Adrenal gland (tissue), 19 donors: ENCODE measurements at places on chromosomes 7 and 10. TPM values are rescaled to one million over a fixed set of nuclear protein-coding genes. Genes with fewer than 3 reads are reported as not detected.

- no peak overlapping the region for H3K4me3 ChIP-seq
- DNase-seq, result no peak
- H3K36me3 ChIP-seq, result no peaks in the 10 kb centered on the region
- H3K27me3 ChIP-seq, result no peaks in the 10 kb centered on the region
- H3K27ac ChIP-seq, result no peak overlapping the region
Observed at GRCh38 chr7:30406664-30407425, 71.7 kb downstream of the NOD1 start.

- no peak overlapping the region for H3K27ac ChIP-seq
- DNase-seq, result peak; percentile 54
- peak overlapping the region; percentile 70 for H3K4me3 ChIP-seq
Observed at GRCh38 chr7:101816595-101817470, 593 bp upstream of the CUX1 start.

DNA sequence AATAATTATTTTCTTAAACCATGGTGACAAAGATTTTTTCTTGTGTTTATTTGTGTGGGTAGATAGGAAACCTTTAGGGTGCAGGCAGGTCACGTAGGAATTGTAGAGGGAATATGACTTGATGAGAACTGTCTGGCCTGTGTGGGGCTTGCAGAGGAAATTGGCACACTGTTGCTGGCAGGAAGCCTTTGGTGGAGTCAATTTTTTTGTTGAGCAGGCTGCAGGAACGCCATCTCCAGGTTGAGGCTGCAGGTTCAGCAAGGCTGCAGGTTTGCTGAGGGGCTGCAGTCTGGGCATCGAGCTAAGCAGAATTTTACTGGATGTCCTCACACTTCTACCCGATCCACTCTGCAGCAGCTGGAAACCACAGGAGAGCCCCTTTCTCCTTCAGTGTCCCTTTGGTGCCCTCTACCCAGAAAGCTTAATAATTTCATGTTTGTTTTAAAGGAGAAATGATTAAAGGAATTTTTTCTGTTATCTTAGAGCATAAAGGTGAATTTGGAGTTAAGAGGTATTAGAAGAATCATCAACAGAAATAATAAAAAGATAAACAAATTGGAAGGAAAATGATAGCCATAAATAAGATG is 37.0 kb downstream of the TBC1D12 start:
- no peak for DNase-seq
- H3K36me3 ChIP-seq, result no peaks in the 10 kb centered on the region
- H3K4me3 ChIP-seq, result no peak overlapping the region
- H3K4me1 ChIP-seq, result peaks cover 15% of the 10 kb centered on the region
- no peaks in the 10 kb centered on the region for H3K27me3 ChIP-seq

- H3K4me3 ChIP-seq, result no peak overlapping the region
- H3K27ac ChIP-seq, result no peak overlapping the region
- no peaks in the 10 kb centered on the region for H3K27me3 ChIP-seq
- H3K36me3 ChIP-seq, result no peaks in the 10 kb centered on the region
- no peaks in the 10 kb centered on the region for H3K4me1 ChIP-seq
Observed at GRCh38 chr7:37062560-37062859, 338.2 kb upstream of the AOAH start.

DNA sequence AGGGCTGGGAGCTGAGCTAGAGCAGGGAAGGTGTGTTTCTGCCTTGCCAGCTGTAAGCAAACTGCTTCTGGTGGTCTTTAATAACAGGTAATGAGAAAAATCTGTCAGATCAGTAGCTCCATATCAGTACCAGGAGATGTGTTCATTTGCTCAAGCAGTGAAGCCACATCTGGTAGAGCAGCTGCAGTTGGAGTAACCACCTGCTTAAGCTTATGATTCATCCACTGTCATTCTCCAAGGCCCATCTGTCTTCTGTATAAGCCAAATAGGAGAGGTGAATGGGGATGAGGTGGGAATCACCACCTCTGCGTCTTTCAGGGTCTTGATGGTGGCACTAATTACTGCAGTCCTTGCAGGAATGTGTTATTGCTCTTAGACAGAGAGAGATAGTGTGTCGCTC is 18.4 kb upstream of the COBL start:
- no peak overlapping the region for H3K27ac ChIP-seq
- no peaks in the 10 kb centered on the region for H3K4me1 ChIP-seq
- no peak for DNase-seq
- H3K4me3 ChIP-seq, result no peak overlapping the region
- no peaks in the 10 kb centered on the region for H3K36me3 ChIP-seq

DNA sequence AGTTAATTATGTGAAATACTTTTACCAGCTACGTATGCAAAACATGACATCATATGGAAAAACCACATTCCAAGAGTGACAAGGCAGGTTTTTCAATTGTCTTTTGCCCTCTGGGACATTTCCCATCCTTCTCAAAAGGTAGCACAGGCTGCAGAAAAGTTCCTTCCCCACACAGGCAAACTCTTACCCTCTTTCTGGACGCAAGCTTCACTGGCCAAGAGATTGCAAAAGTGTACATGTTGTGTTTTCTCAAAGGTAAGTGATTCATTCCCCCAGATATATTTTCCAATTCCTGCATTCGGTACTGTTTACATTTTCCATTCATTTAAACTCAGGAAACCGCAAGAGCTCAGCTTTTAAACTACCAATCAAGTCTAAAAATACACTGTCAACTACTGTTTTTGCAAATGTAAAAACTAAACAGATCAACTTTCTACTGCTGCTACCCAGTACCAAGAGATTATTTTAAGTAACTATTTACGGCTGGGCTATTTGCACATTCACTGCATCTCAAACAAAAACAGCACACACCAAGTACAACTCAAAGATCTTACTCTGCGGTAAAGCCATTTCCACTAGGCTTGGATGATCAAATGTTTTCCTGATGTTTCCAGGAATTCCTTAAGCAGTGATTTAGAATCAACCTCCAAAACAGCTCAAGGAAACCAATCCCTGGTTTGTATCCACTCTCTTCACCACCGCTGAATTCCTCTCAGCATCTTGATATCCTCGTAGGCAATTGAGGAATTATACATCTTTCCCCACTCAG is 233.6 kb upstream of the CCDC6 start:
- DNase-seq, result no peak
- H3K36me3 ChIP-seq, result no peaks in the 10 kb centered on the region
- H3K4me1 ChIP-seq, result peaks cover 3% of the 10 kb centered on the region
- peak overlapping the region; percentile 28 for H3K4me3 ChIP-seq

DNA sequence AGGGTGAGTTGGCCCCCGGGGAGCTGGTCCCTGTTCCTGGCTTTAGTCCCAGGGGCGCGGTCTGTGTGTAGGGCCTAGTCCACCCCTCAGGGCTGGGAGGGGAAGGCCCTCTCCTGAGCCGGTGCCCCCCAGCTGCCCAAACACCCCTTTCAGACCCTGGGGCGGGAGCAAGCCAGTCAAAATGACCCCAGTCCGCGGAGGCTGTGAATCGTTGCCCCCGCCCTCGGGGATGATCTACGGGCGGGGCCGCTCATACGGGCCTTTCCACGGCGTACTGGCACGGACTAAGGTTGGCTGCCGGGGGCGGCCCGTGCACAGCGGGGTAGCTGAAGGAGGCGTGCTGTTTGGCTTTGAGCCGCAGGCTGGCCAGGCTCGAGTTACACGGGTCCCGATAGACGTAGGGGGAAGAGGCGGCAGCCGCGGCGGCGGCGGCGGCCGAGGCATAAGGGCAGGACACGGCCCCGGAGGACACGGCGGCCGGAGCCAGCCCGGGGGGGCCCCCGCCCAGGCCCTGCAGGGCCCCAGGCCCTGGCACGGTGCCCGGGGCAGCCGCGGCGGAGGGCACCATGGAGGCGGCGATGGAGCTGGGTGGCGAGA is 4.3 kb downstream of the ELOVL3 start:
- H3K4me1 ChIP-seq, result peaks cover 25% of the 10 kb centered on the region
- no peak overlapping the region for H3K27ac ChIP-seq
- DNase-seq, result peak; percentile 40
- peaks cover 14% of the 10 kb centered on the region for H3K27me3 ChIP-seq
- peak overlapping the region; percentile 24 for H3K4me3 ChIP-seq

GRCh38 chr7:47461161-47461560 is 120.8 kb downstream of the TNS3 start:
- no peaks in the 10 kb centered on the region for H3K36me3 ChIP-seq
- peak; percentile 43 for DNase-seq
- H3K27me3 ChIP-seq, result no peaks in the 10 kb centered on the region
- H3K4me1 ChIP-seq, result peaks cover 56% of the 10 kb centered on the region

DNA sequence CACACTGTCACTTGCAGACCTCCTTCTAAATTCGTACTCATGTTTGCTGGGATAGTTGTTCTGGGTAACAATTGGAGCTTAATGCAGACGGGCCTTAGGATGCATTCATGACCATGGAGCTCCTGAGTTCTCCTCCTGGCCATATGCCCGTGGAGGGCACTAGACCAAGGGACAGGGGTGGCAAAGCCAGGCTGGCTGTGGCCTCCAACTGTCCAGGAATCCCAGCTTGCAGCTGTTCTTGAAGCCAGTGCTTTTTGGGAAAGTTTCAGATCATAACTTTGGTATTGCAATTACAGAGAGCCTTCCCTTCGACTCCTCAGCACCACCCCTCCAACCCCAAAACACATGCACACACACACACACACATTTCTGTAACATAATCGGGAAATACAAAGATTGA is 30.6 kb downstream of the ANTXRL start:
- H3K36me3 ChIP-seq, result no peaks in the 10 kb centered on the region
- no peak for DNase-seq

Gene STAMBPL1
- polyA plus RNA-seq, result 49.2 TPM

Gene HOXA10
- polyA plus RNA-seq, result 14.1 TPM

Gene POLR3A
- 11.7 TPM for polyA plus RNA-seq

Gene FGF8
- polyA plus RNA-seq, result not detected
